ENCODE measurements at places on chromosomes 3 and 15.

GRCh38 chr3:16286751-16287543 lies 21.9 kb downstream of the OXNAD1 start:
- DNase-seq, result no peak

DNA sequence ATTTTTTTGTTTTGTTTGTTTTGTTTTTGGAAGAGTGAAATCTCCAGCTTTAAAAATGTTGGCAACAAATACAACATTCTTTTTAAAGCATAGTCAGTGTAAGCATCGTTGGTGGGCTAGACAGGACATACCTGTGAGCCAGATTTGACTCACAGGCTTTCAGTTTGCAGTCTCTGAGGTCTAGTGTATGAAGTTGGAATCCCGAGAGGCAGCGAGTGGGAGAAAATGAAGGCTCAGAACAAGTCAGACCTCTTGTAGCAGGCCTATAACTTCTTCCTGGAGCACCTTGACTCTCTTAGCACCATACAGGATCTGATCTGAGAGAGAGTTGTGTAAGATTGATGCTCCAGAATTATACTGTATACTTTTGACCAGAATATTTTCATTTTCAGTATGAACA lies 60.2 kb downstream of the CNTN4 start:
- no peak for DNase-seq

- no peak for DNase-seq
These were observed 45.6 kb downstream of the MFSD1 start for GRCh38 chr3:158847452-158847821.

GRCh38 chr15:87746333-87746732 lies 510.2 kb downstream of the NTRK3 start:
- no peak for DNase-seq

DNA sequence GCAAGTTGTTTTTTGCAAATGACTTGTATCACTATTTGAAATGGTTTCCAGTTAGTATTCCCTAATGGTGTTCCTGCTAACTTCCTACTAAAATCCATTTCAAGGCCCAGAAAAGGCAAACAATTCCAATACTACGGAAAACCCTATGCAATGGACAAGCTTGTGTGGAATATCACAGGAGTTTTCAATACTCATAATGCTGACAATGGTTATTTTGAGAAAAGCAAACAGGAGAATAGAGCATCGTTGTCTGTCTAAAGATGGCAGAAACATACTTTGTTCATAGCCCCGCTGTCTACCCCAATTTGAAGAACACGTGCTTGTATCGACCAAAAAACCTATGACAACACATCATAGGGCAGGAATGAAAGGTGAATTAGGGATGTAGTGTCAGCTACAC lies 327.9 kb downstream of the CHST2 start:
- DNase-seq, result no peak

DNA sequence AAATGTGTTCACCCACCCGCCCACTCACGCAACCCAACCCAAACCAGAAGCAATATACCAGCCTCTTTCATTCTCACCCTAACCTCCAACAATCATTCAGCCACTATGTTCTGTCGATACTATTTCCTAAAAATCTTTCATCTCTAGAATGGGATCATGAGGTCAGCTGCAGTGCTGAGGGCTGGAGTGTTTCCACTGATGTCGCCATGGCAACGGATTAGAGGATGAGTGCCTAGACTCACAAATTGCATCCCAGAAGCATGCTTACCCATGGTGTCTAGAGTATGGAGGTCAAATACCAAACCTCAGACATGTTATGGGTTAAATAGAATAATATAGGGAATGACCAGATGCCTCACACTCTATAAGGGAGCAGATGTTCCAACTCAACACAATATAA lies 138.5 kb downstream of the GABRB3 start:
- no peak for DNase-seq

GRCh38 chr3:11907667-11908660 lies 61.3 kb upstream of the TAMM41 start:
- DNase-seq, result no peak

GRCh38 chr3:38154033-38154494 lies 11.3 kb upstream of the OXSR1 start:
- peak; percentile 47 for DNase-seq

DNA sequence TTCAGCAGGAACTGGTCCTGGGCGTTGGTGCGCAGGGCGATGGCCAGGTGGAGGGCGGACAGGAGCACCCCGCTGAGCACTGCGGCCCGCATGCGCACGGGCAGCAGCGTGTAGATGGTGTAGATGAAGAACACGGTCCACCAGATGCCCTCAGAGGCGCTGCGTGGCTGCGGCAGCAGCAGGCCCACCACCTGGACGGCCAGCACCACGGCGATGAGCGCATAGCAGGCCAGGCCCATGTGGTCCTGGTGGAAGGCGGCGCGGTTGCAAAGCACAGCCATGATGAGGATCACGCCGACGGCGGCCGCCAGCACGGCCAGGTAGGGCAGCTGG lies 1.5 kb downstream of the ADCY5 start:
- DNase-seq, result no peak

DNA sequence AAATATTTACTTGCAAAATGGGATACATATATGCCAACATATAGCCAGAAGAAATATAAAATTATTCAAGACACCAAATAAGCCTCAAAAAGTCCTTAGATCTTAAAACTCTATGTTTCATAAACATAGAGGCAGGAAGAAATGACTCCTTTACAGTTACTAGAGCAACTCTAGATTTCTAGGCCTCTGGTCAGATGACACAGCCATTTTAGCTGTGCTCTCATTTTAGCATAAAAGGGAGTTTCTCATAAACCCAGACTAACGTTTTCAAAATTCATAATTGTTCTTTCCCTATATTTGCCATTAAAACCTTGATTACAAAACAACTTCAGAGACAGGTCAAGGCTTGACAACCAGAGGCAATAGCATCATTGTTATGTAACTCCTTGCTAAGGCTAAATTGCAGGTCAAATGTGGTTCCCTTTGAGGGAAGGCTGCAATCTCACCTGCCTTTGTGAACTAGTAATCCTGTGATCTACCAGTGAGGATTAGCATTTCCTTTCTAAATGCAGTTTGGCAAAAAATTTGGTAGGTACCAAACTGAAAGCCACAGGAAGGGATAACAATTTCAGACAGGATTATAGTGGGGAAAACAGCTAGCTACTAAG lies 8.2 kb downstream of the THOC7 start:
- DNase-seq, result no peak

DNA sequence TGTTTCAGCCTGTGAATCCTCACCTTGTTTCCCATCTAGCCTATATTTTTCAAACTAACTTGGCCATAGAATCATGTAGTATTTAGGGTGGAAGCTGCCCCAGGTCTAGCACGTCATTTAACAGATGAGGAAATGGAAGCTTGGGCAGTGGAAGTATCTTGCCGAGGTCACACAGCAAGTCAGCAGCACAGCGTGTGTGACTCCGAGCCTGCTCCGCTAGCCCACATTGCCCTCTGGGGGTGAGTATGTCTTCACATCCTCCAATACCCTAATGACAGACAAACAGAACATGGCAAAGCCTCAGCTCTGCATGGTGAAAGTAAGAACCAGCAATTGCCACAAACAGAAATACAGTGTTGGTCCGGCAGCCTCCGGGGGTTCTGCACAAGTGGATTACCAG lies 2.2 kb upstream of the CCR5 start:
- no peak for DNase-seq

GRCh38 chr15:77493324-77493907 lies 72.7 kb downstream of the HMG20A start:
- no peak for DNase-seq

GRCh38 chr3:197682713-197683112 lies 54.0 kb downstream of the RUBCN start:
- DNase-seq, result no peak

DNA sequence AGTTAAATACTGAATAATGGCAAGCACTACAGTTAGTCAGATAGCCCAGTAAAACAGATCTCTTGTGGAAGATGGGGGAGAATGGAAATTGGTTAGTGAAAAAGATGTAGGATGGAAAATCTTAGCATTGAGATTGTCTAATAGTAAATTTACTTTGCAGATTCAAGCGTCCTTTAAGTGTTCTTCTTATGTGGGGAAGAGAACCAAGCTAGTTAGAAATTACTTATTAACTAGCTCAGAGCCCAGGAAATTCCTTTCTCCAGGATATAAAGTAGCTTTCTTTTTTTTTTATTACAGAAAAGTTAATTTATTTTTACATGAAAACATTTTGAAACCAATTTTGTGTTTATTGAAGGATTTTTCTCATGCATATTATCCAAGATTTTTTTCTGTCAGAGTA lies 36.7 kb downstream of the TIPARP start:
- no peak for DNase-seq

- no peak for DNase-seq
These were observed 80.5 kb upstream of the CDIN1 start for GRCh38 chr15:36498916-36499315.

DNA sequence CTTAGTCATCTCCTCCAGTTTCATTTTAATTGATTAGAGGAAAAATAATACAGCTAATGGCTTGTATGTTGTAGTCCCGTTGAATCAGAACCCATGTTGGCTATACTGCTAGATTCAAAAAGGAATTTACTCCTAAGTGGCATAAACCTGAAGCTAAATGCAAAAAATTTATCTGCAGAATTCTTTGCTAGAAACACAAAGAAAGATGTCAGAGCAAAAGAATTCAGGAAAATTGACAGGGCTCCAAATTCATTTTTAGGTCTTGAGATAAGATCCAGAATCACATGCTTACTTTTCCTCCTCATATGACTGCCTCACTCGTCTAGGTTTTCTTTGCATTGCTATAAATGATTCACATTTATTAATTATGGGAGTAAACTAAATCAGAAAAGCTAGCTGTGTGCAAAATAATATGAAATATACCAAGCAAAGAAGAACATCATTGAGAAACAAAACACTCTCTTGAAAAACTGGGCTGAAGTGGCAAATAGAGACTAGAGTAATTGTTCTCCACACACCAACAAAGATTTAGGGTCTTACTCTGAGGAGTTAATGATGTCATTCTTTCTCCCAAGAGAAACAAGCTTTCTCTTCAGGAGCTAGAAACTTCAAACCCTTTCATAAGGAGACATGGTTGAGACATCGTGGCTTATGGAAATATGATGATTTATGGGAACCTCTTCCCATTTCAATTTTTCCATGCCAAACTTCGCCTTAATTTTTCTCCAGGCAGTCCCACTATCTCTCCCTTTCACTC lies 94.8 kb upstream of the FEZF2 start:
- no peak for DNase-seq

DNA sequence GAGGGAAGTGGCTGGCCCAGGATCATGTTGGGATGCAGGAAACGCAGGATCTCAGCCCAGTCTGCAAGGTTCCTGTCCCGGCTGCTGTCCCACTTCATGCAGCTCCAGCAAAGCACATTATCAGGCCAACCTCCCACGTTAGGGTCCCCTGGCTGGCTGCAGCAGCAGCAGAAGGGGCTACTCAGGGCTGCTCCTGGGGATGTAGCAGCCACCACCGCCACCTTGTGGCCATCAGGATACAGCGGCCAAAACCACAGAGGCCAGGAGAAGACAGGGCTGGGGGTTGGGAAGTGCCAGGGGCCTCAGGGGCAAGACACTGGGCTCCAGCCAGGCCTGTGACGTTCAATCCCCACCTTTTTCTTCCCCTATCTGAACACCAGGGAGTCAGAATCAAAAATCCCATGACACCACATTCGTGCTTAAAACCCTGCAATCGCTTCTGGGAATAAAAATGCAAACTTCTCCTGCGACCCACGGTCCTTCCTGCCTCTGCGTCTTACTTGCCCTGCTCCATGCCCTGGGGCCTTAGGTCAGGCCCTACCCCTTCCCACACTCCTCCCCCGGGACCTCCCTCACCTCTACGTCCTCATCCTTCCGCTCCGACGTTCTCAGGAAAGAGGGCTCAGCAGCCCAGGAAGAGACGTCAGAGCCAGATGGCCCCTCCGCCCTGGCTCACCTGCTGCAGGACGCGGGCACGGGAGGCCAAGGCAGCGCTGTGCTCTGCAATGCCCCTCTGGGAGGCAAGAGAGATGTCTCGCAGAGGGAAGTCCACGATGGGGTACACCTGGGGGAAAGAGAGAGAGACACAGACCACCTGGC lies 21.5 kb downstream of the SSUH2 start:
- no peak for DNase-seq

GRCh38 chr15:74426404-74427281 lies 7.1 kb downstream of the SEMA7A start:
- no peak for DNase-seq

GRCh38 chr15:42674472-42674871 lies 62.5 kb downstream of the CDAN1 start:
- DNase-seq, result no peak

DNA sequence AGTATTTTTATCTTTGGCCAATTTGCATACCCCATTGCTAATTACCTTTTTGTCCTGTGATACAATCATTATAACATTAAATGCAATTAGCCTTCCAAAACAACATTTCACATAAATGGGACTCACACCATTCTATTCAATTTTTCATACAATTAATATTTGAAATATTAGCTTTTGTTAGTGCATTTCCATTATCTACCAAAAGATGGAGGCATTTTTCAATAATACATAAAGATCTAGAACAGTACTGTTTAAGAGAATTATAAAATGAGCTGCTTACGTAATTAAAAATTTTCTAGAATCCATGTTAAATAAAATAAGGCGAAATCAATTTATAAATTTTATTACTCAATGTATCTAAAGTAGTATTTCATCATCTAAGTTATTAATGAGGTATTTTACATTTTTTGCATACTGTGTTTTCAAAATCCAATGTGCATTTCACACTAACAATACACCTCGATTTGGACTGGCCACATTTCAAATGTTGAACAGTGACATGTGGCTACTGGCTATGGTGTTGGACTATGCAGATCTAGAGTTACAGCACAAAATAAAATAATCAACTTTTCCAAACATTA lies 74.3 kb downstream of the TJP1 start:
- DNase-seq, result no peak

- no peak for DNase-seq
These were observed 780.4 kb downstream of the MECOM start for GRCh38 chr3:168883145-168883544.

DNA sequence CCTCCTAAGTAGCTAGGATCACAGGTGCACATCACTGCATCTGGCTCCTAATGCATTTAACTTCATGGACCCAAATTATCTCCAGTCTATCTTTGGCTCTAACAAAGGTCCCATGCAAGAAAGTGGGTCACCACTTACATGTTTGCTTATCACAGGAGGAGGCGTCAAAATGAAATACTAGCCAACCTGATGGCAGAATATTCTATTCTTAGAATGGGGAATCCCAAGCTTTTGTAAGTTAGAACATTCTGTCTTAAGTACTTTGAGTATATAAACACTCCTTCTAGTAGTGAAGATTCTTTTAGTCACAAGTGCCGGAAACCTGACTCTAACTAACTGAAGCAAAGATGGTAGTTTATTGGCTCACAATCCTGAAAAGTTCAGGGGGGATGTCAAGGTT lies 72.0 kb upstream of the ADAMTS9 start:
- no peak for DNase-seq

- DNase-seq, result no peak
These were observed 3.6 kb upstream of the ATOSA start for GRCh38 chr15:52682781-52683180.

GRCh38 chr3:139109271-139109670 lies 64.6 kb upstream of the PRR23C start:
- DNase-seq, result no peak

GRCh38 chr15:40399370-40399769 lies 6.2 kb upstream of the IVD start:
- no peak for DNase-seq

- no peak for DNase-seq
These were observed 3.7 kb upstream of the APOD start for GRCh38 chr3:195587406-195587805.

GRCh38 chr3:111547631-111548030 lies 5.6 kb downstream of the CD96 start:
- DNase-seq, result no peak

GRCh38 chr15:54839379-54839778 lies 357.4 kb downstream of the RSL24D1 start:
- no peak for DNase-seq

GRCh38 chr15:64690578-64691296 lies 84.7 kb downstream of the RBPMS2 start:
- DNase-seq, result no peak

Measured in AG04449 (cell line).